IPS DF 6.9 (cell line): ENCODE measurements at places on chromosomes 11 and 22.

GRCh38 chr11:16111690-16112089 lies 244.7 kb downstream of the SOX6 start:
- no peaks in the 10 kb centered on the region for H3K4me1 ChIP-seq
- no peak for DNase-seq
- H3K4me3 ChIP-seq, result no peak overlapping the region
- no peaks in the 10 kb centered on the region for H3K27me3 ChIP-seq
- no peak overlapping the region for H3K27ac ChIP-seq
- H3K36me3 ChIP-seq, result no peaks in the 10 kb centered on the region

GRCh38 chr11:103368145-103368544 lies 258.9 kb downstream of the DYNC2H1 start:
- H3K4me1 ChIP-seq, result no peaks in the 10 kb centered on the region
- DNase-seq, result no peak
- H3K36me3 ChIP-seq, result no peaks in the 10 kb centered on the region
- H3K4me3 ChIP-seq, result no peak overlapping the region
- H3K27me3 ChIP-seq, result no peaks in the 10 kb centered on the region
- no peak overlapping the region for H3K27ac ChIP-seq

GRCh38 chr11:114449845-114450244 lies 10.6 kb downstream of the REXO2 start:
- H3K4me3 ChIP-seq, result no peak overlapping the region
- peaks cover 10% of the 10 kb centered on the region; the same call in 1 of the 2 replicates for H3K36me3 ChIP-seq
- DNase-seq, result no peak
- H3K4me1 ChIP-seq, result no peaks in the 10 kb centered on the region
- H3K27me3 ChIP-seq, result no peaks in the 10 kb centered on the region

GRCh38 chr11:130882138-130882551 lies 34.1 kb downstream of the SNX19 start:
- no peaks in the 10 kb centered on the region for H3K4me1 ChIP-seq
- H3K27me3 ChIP-seq, result no peaks in the 10 kb centered on the region
- no peak overlapping the region for H3K27ac ChIP-seq
- DNase-seq, result no peak

GRCh38 chr11:67577951-67578350 lies 5.7 kb upstream of the GSTP1 start:
- DNase-seq, result no peak
- no peaks in the 10 kb centered on the region for H3K36me3 ChIP-seq
- H3K4me1 ChIP-seq, result peaks cover 3% of the 10 kb centered on the region; the same call in 1 of the 2 replicates
- H3K27me3 ChIP-seq, result no peaks in the 10 kb centered on the region
- H3K4me3 ChIP-seq, result no peak overlapping the region

- H3K4me3 ChIP-seq, result no peak overlapping the region
- no peaks in the 10 kb centered on the region; the same call in 1 of the 2 replicates for H3K36me3 ChIP-seq
- no peaks in the 10 kb centered on the region for H3K27me3 ChIP-seq
- H3K27ac ChIP-seq, result no peak overlapping the region
- DNase-seq, result no peak
These were observed 12.7 kb downstream of the TTLL8 start for GRCh38 chr22:50045211-50046018.

DNA sequence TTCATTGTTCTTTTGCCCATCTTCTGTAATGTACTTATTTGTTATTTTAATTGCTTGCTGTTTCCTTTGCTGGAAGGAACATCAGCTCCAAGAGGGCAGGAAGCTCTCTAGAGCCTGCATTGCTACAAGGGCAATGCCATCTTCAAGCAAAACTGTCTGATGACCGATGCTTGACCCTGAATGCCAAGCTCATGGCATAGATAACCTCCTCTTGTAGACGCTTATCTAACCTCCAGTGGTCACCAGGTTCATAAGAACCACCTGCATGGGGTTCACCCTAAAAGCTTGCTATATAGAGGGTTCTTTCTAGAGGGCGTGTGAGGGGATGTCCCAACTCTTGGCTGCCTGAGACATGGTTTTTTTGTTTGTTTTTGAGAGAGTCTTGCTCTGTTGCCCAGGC lies 16.5 kb downstream of the FADS3 start:
- peaks cover 7% of the 10 kb centered on the region for H3K4me1 ChIP-seq
- DNase-seq, result no peak
- no peaks in the 10 kb centered on the region for H3K36me3 ChIP-seq
- H3K4me3 ChIP-seq, result no peak overlapping the region
- no peak overlapping the region for H3K27ac ChIP-seq
- no peaks in the 10 kb centered on the region for H3K27me3 ChIP-seq

- no peaks in the 10 kb centered on the region for H3K27me3 ChIP-seq
- no peaks in the 10 kb centered on the region for H3K36me3 ChIP-seq
- no peak overlapping the region for H3K4me3 ChIP-seq
These were observed 185.9 kb upstream of the ZBED5 start for GRCh38 chr11:11043721-11044120.

DNA sequence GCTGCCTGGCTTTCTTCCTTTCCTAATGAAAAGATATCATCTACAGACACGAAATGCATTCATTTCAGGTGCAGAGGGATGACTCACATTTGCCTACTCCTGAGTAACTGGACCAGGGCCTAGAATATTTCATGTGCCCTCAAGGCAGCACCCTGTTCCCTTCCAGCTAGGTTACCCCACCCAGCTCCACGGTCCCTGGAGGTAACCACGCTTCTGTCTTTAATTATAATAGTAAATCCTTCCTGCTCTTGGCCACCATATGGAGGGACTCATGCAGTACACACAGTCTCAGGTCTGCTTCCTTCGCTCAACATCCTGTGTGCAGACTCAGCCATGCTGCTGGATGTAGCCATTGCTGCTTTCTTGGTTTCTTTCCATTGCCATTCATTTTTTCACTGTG lies 22.3 kb downstream of the DHCR7 start:
- no peak overlapping the region for H3K27ac ChIP-seq
- H3K4me1 ChIP-seq, result no peaks in the 10 kb centered on the region
- H3K27me3 ChIP-seq, result no peaks in the 10 kb centered on the region

GRCh38 chr11:67370351-67371076 lies 2.9 kb downstream of the CLCF1 start:
- no peak for DNase-seq
- peaks cover 14% of the 10 kb centered on the region; the same call in 1 of the 2 replicates for H3K27me3 ChIP-seq
- H3K36me3 ChIP-seq, result no peaks in the 10 kb centered on the region
- H3K4me3 ChIP-seq, result no peak overlapping the region

GRCh38 chr11:18599739-18600230 lies at the start of gene MISFA:
Gene MISFA (plus strand): TSS chr11:18599789. CDS start chr11:18599929, 140 bp downstream.
- peaks cover 7% of the 10 kb centered on the region; the same call in 1 of the 2 replicates for H3K36me3 ChIP-seq
- no peak within 1 kb of the TSS for H3K27ac ChIP-seq
- no peaks in the 10 kb centered on the region; the same call in 1 of the 2 replicates for H3K4me1 ChIP-seq
- H3K27me3 ChIP-seq, result no peaks in the 10 kb centered on the region
- DNase-seq, result no peak
- no peak within 1 kb of the TSS for H3K4me3 ChIP-seq

- no peak for DNase-seq
- no peak overlapping the region for H3K4me3 ChIP-seq
- H3K36me3 ChIP-seq, result no peaks in the 10 kb centered on the region
- H3K4me1 ChIP-seq, result no peaks in the 10 kb centered on the region
- no peak overlapping the region for H3K27ac ChIP-seq
These were observed 133.2 kb downstream of the SLC1A2 start for GRCh38 chr11:35286126-35286525.

DNA sequence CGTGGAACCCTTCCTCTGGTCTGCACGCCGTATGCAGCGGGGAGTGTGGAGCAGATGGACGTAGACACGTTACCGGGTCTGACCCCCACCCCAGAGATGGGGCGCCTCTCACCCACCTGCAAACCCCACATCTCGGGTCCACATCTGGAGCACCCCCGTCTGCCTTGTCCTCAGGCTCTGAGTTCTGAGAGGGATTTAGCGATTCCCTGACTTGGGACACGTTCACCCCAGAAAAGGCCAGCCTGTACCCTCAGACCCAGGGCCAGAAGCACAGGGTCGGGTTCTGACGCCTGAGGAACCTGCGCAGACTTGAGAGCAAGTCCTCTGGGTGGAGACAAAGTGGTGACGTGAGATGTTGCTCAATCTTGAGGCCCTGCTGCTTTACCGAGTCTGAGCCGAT lies 1138.5 kb downstream of the BRD1 start:
- H3K36me3 ChIP-seq, result no peaks in the 10 kb centered on the region
- DNase-seq, result no peak
- no peaks in the 10 kb centered on the region for H3K27me3 ChIP-seq

- H3K27ac ChIP-seq, result no peak overlapping the region
- peaks cover 3% of the 10 kb centered on the region for H3K4me1 ChIP-seq
- H3K27me3 ChIP-seq, result no peaks in the 10 kb centered on the region
These were observed 133.2 kb downstream of the FAT3 start for GRCh38 chr11:92357841-92358240.

GRCh38 chr11:71326328-71326940 lies 74.1 kb upstream of the SHANK2 start:
- no peaks in the 10 kb centered on the region for H3K36me3 ChIP-seq
- no peak overlapping the region for H3K27ac ChIP-seq

DNA sequence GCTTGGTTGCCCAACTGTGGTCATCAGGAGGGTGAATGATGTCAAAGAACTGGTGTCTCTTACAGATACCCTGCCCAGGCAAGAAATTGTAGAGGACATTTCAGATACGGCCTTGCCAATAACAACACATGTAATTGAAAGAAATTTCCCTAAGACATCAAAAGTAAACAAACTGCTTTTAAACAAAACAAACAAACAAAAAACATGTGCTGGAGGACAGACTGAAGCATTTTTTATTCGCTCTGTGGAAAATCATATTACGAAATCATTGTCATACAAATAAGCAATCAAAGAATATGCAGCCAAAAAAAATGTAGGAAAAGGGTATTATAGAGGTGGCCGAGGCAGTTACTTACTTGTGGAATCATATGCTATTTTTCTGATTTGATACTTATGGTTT lies 52.1 kb upstream of the MYEOV start:
- H3K4me3 ChIP-seq, result no peak overlapping the region
- no peaks in the 10 kb centered on the region; the same call in 1 of the 2 replicates for H3K4me1 ChIP-seq
- no peak for DNase-seq
- no peaks in the 10 kb centered on the region for H3K36me3 ChIP-seq

DNA sequence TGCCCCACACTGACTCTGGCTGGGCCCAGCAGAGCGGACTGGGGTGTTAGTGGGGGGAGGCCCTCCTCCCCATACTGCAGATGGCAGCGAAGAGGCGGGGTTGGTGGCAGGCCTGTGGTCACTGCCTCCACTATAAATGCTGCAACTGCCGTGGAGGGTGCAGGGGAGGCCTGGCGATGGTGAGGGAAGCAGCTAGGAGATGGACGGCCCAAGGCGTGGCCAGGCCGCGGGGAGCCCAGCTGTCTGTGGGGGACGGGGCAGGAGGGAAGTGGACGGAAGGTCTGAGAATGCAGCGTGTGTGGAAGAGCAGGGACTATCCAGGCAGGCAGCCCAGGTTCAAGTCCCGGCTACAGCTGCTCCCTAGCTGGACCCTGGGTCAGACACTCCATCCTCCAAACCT lies 18.3 kb downstream of the DNAL4 start:
- no peak for DNase-seq
- H3K27ac ChIP-seq, result no peak overlapping the region
- H3K4me3 ChIP-seq, result no peak overlapping the region
- H3K36me3 ChIP-seq, result no peaks in the 10 kb centered on the region
- peaks cover 2% of the 10 kb centered on the region for H3K4me1 ChIP-seq
- no peaks in the 10 kb centered on the region for H3K27me3 ChIP-seq

- H3K27me3 ChIP-seq, result no peaks in the 10 kb centered on the region
- no peaks in the 10 kb centered on the region for H3K4me1 ChIP-seq
- H3K36me3 ChIP-seq, result no peaks in the 10 kb centered on the region; the same call in 1 of the 2 replicates
- no peak overlapping the region for H3K4me3 ChIP-seq
- no peak for DNase-seq
- no peak overlapping the region for H3K27ac ChIP-seq
These were observed 9.8 kb downstream of the LRRC32 start for GRCh38 chr11:76660533-76661305.

GRCh38 chr22:28243539-28243938 lies 324.5 kb upstream of the PITPNB start:
- DNase-seq, result no peak
- H3K27me3 ChIP-seq, result no peaks in the 10 kb centered on the region; the same call in 1 of the 2 replicates
- no peaks in the 10 kb centered on the region for H3K36me3 ChIP-seq
- H3K4me1 ChIP-seq, result no peaks in the 10 kb centered on the region

DNA sequence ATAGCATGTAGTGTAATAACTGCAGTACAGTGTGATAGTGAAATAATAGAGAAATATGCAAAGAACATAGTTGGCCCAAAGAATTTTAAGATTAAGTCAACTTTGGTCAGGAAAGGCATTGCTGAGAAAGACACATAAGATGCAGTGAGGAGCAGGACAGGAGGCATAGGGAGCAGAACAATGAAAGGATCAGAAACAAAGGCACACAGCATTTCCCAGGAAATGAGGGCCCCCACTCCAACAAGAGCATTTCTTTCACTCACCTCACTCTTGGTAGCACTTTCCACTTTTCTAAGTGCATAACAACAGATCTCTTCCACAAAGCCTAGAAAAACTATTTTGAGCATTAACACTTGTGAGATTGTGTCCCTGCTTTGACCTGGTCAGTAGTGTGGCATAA lies 238.4 kb upstream of the FAT3 start:
- H3K27me3 ChIP-seq, result no peaks in the 10 kb centered on the region
- H3K36me3 ChIP-seq, result no peaks in the 10 kb centered on the region
- DNase-seq, result no peak
- H3K27ac ChIP-seq, result no peak overlapping the region
